CD4-positive, alpha-beta T cell treated with Interleukin-4 for 4 hours (primary cell): ENCODE measurements at places on chromosomes 5 and 9.
A peak's percentile ranks its signal among the peaks of the same experiment; 100 is the strongest.

DNA sequence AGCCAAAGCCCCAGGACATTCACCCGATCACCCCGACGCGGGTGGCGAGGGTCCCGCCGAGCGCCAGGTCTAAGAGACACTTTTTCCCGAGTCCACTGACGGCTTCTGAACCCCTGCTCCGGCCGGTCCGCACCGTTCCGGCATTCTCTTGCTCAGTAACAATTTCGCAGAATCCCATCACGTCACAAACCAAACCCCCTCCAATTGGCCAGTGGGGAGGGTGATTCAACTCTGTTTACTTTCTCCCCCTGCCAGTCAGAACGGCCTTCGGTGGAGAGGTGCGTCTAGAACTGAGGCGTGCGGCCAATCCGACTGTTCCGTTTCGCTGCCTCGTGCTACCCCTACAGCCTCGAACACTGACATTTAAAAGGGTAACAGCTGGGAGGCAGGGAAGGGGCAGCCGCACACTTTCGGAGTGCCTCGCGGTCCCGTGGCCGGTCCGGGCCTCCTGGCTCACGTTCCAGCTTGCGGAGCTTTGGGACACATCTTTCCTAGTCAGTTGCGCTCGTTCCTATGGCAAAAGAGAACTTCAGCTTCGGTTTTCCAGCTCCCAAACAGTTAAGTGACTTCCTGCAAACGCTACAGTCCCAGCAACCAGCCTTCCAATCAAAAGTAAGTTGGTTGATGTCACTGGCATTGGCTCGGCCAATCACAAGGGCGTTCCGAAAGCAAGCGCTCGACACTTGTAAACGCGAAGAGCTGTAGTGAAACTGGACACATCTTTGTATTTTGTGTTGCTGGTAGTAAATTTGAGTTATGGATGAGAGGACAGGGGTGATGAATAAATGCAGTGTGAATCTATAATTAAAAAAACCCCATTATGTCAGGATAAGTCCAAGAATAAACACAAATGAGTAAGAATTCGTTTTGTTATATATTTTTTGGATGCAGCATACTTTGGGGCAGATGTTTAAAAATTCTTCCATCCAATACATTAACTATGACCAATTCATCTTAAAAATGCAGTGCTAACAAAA, at the start of gene KLF9:
Gene KLF9, minus strand, starts transcription at position 859 of the 977 bp plus-strand sequence. CDS start 1,294 bp downstream, outside the sequence.
- DNase-seq: peak; percentile 96

GRCh38 chr5:90519081-90519480, 10.3 kb downstream of the LYSMD3 start:
- no peak for DNase-seq

DNA sequence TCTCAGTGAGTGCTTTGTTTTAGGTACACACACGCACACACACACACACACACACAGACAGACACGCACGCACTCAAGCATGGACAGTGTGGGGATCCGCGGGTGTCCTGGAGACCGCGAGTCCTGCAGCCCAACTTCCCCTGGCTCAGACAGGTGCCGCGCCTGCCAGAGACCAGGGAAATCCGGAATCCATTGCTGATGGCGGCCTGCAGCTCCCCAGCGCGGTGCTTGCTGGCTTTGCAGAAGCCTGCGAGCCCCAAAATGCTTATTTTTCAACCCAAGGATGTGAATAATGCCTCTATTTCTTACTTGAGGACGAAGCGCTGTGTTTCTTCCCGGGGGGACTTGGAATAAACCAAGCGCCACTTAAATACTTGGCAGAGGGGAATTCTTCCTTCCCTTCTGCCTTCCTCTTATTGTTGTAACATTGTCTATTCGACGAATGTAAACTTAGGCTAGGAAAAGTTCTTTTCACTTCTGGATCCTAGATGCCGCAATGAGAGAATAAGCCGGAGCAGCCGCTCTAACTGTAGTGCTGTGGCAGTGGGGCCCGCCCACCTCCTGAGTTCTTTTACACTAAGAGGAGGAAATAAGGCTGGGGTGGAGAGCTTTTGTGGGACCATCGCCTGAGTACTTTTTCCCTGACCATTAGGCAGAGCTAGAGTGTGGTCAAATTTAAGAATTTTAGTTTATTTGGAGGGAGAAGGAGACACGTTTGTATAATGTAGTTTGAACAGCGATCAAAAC, 802 bp downstream of the ITGA2 start:
- DNase-seq: peak; percentile 24

DNA sequence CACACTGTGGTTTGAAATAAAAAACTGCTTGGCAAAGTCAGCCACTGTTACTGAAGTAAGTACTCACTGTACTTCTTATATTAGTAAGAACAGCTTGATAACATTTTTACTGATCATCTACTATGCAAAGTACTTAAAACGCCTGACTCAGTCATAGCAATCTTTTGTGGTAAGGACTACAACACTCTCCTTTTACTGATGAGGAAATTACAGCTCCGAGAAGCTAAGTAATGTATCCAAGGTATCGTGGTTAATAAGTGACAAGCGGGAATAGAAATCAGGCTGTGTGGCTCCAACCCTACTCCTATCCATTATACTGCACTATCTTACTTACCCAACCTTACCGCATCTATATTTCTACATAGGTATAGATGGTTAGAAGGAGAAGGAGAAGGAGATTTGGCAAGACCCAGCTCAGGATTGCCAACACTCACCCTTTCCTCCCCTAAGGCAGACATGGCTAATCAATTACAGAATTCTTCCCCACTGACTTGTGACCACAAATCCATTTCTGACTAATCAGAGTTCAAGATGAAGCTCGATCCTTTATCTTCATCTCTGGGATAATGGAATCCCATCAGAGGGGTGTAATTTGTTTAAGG, 281.4 kb downstream of the SPOCK1 start:
- DNase-seq: no peak

DNA sequence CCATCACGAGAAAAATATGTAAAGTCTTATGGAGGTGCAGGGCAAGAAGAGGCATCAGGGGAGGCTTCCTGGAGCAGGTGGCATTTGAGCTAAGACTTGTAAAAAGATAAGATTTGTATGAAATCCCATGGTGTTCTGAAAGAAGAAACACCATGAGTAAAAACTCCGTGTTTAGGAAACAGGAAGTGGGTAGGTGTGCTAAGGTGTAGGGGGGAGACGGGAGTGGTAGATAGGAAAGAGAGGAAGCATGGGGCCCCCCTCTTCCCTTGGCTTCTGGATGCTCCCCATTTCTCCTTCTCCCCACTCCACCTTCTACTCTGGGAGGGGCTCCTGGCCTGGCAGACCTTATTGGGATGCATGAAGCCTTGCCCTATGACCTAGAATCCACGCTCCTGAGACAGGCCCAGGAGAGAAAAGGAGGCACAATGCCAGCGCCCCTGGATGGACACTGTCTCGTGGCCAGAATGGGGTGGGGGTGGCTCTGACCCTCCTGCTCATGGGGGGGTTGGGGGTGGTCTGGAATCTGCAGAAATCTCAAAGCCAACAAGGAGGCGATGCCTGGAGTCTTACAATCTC, 103.6 kb downstream of the GTF3C4 start:
- DNase-seq: no peak

DNA sequence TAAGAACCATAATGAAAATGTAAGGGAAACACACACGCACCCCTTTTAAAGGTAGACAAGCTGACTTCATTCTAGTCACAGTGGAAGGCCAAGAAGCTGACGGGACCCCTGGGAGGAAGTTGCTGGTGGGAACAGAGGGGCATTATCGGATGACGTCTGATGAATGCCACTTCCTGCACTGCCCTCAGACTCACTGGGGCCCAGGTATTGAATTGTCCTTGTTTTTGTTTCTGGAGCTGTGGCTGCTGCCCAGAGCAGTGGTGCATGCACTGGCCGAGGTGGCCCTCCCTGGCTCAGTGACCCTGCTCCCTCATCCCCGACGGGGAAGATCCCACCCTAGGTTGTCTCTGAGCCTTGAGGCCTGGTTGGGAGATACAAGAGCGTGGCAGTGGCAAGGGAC, 15.3 kb upstream of the RPL26L1 start:
- DNase-seq: no peak

- DNase-seq: no peak
Observed at GRCh38 chr5:76590027-76590426, 33.2 kb downstream of the F2RL2 start.

- no peak for DNase-seq
Observed at GRCh38 chr9:123335193-123335985, 20.6 kb upstream of the CRB2 start.

DNA sequence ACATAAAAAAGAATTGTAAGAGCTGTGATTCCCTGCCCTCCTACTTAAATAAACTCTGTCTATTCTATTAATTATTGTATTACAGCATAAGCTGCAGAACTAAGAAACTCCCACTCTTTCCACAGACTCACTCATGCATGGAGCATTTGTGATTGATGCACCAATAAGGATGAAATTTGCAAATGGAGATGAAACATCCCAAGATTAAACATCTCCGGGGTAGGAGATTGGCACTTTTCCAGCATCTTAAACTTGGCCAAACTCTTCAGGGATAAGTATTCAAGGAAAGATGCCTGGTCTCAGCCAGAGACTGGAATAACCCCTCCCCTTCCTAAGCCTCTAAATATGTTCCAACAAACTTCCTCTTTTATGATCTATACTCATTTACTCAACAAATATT, 472.0 kb downstream of the ACTL7B start:
- DNase-seq: no peak

DNA sequence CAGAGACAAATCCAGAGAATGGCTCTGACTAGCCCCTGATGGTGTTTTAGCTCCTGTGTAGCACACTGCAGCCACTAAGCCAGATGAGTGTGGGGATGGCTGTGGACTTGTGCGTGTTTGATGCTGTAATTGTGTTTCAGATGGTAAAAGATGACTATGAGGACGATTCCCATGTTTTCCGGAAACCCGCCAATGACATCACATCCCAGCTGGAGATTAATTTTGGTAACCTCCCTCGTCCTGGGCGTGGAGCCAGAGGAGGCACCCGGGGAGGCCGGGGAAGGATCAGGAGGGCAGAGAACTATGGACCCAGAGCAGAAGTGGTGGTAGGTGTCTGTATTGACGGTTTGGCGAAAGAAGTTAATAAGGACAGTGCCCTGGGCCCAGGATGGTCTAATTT, 38.0 kb downstream of the HABP4 start:
- DNase-seq: no peak

DNA sequence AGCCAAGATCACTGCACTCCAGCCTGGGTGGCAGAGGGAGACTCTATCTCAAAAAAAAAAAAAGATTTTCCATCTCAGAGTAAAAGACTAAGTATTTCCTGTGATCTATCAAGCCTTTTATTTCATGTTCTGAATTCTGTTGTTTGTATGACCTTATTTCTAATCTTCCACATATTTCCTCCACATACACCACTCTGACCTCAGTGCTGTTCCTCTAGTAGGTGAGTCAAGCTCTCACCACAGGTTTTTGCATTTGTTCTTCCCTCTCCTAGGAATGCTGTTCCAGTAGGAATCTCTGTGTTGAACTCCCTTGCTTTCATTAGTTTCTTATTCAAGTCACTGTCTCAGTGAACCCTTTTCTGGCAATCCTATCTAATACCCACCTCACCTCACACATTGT, 68.1 kb downstream of the INVS start:
- DNase-seq: no peak

DNA sequence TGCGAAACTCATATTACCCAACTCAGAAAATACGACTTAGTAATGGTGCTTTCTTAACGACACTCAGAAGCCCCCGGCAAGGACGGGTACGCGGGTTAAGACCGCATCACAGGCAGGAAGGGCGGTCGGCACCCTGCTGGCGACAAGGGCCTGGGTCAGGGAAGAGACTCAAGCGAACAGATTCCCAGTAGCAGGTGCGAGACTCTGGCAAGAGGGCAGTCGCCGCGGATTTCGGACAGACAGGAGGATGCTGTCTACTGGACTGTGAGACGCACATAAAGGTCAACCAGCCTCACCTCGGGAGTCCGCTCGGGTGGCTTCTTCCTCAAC, 398 bp downstream of the RAPGEF6 start:
- DNase-seq: peak; percentile 60

- DNase-seq: no peak
Observed at GRCh38 chr5:1750469-1750868, 49.2 kb downstream of the MRPL36 start.

DNA sequence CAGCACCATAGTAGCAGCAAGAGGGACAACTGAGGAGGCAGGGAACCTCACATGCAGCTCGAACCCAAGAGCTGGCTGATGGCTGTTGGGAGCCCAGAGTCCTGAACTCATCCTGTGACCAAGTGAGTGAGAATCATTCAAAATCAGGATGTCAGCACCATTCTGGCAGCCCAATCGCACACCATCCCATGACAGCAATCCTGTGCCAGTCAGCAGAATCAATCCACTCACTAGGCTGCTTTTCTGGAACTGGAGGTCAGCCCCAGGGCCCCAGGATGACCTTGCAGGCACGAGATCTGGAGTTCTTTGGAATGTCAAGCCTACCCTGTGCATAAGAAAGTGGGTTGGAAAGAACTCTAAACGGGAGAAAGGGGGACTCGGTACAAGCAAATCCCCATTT, 67.8 kb upstream of the TAF11L2 start:
- no peak for DNase-seq

- DNase-seq: no peak
Observed at GRCh38 chr9:83675466-83675865, 32.3 kb downstream of the UBQLN1 start.

- DNase-seq: no peak
Observed at GRCh38 chr5:168848569-168848968, 269.4 kb upstream of the PANK3 start.

DNA sequence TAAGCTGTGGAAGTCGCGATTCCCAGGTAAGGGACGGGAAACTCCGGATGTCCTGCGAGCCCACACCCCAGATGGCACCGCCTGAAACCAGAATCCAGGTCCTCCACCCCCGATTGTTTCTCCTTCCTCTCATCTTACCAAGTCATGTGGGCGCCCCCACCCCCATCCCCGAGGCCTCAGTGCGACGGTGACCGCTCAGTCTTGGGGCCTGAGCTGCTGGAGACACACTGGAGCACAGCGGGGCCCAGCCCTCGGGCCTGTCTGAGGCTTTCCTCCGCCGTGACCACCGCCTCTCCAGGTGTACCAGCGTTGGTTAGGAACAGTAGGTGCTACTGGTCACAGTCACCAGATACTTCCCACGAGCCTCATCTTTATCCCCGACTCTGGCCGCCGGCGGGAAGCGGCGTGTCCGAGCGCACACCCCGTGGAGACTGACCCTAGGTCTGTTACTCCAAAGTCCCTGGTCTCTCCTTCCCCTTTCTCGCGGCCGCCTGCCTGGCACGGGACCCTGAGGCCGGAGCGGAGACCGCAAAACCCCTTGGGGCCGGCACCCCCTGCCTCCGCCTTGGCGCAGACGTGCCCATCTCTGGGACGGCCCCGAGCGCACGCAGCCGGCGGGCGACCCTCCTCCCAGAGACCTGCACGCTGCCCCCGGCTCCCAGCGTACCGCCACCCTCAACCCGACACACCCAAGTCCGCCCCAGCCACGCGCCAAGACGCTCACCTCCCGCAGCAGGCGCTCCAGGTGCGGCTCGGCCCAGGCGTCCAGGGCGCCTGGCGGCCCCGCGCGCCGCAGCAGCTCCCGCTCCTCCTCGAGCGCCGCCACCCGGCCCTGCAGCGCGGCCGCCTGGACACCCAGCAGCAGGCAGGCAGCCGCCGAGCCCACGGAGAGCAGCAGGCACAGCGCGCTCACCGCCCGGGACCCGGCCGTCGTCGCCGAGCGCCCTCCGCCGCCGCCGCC, 733 bp downstream of the COL23A1 start:
- no peak for DNase-seq
